Natural killer cell treated with Interleukin-12 subunit alpha and Interleukin-12 subunit beta and Interleukin-15 and Interleukin-18, amount 100 ng/mL, for 72 hours (primary cell): ENCODE measurements at places on chromosomes 4 and X.
A peak's percentile ranks its signal among the peaks of the same experiment; 100 is the strongest.

- no peak for DNase-seq
Measured at GRCh38 chr4:27861381-27861787, 1000.7 kb downstream of the STIM2 start.

- no peak for DNase-seq
Measured at GRCh38 chrX:5971300-5971699, 257.4 kb downstream of the NLGN4X start.

GRCh38 chr4:144649646-144650045 lies 3.7 kb downstream of the HHIP start:
- DNase-seq, result no peak

DNA sequence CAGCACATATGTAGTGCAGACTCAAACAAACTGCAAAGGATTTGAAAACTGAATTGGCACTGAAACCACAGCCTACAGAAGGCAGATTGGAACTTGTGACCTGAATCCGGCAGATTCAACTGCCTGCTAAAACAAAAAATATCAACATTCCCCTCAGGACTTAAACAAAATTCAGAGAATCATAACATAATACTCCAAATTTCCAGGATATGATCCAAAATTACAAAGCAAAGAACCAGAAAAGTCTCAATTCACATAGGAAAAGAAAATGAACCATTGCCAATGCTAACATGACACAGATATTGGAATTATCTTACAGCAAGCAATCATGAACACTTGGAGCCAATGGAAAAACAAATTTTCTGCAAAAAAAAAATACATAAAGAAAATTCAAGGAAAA lies 250.4 kb downstream of the PRDM5 start:
- no peak for DNase-seq

- DNase-seq, result no peak
Measured at GRCh38 chr4:172573899-172574298, 594.7 kb upstream of the GALNT7 start.

GRCh38 chr4:48639807-48640206 lies 140.3 kb downstream of the FRYL start:
- DNase-seq, result no peak

DNA sequence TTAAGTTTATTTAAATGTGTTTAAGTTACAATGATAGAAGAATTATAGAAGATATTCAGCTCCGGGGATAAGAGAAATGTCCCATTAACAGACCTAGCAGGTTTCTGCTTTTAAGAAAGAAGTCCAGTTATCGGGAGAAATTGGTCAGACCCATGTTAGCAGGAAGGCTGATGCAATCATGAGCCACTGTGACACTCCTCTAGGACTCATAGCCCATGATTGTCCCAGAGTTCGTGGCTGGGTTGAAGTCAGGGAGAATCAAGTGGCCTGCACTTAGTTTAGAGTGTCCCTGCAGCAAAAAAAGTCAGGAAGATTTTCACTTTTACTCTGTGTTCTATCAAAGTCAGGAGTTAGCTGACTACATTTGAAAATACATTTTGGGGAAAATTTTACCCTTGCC lies 72.0 kb downstream of the TMEM144 start:
- DNase-seq, result no peak

DNA sequence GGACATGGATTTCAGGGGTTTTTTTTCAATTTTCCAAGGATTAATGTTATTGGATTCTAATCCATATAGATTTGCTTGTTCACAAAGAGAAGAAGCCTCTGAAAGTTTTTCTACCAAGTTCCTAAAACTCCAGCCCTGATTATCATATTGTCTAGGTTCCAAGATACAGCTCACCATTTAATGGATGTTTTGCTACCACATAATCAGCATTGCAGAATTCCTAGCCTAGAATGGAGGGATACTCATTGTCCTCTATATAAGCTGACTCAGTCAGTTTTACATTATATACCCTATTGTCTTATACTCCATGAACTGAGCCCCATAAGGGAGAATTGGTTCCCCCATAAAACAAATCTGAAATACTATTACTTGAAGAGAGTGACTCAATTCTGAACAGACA lies 664.7 kb upstream of the FAM241A start:
- DNase-seq, result no peak

- DNase-seq, result no peak
Measured at GRCh38 chr4:22391551-22391950, 124.3 kb downstream of the ADGRA3 start.

DNA sequence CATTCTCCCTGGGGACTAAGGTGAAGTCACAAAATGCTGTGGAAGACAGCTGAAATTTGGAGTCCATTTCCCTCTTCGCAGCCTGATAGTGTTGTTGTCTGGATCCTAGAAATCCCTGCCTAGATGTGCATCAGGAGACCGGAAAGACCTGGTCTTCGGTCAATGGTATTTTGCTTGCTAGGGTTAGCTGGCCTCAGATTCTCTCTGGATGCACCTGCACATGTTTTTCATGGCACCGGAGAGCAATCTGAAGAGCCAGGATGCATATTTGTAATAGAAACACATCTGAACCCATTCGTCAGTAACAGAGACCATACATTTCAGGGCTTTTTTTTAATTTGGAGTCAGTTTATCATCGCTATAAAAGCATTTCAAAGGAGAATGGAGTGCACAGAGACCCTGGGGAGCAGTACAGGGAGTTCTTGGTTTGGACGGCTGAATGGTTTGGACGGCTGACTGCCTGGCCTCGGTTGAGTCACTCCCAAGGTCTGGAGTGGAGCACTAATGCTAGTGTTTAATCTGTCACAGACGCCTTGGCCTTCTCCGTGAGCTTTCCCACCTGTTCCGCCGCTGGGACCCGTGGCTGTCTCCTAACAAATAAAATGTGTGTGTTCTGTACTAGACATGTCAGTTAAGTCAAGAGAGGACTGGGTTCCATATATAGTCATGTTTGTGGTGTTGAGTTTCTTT lies 7.5 kb upstream of the PDLIM3 start:
- DNase-seq, result no peak

- DNase-seq, result no peak
Measured at GRCh38 chr4:188245651-188246050, 106.4 kb downstream of the TRIML1 start.

GRCh38 chr4:74619931-74620702 lies 174.2 kb downstream of the BTC start:
- no peak for DNase-seq

GRCh38 chr4:185700630-185701029 lies 111.4 kb downstream of the SORBS2 start:
- DNase-seq, result no peak

DNA sequence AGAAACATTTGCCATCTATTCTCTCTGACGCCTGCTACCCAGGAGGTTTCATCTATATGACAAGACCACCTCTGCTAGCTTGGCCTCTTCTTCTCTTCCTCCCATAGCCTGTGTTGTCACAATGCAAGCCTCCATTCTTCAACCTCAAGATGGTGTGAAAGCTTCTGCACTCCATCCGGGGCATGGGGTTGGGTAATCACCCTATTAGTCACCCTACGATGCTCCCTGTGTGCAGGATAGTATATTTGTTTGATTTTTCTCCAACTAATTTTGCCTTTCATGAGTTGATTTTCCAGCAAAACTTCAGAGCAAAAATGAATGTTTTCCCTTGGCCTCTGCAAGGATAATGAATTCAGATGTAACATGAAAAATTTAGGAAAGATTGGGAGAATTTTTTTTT lies 128.0 kb upstream of the STS start:
- DNase-seq, result no peak

DNA sequence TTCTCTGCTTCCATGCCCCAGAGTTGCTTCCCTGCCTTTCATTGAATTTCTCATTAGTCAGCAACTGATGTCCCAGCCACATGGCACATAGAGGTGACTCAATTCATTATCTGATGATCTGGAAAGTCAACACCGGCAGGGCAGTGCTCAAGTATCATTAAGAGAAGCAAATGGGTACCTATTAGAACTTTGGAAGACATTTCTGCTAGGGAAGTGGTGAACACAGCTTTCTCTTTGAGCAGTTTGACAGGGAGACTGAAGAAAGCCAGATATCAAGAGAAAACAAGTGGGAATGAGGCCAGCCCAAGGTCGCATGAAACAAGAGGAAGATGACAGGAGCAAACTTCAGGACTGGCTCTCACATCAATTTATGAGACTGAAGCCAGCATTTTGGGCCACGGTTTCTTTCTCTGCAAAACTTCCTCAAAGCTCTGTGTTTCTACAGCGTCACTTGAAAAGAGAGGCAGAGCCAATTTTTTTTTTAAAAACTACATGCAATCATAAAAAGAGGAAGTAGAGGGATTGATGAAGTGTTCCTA lies 108.3 kb upstream of the RPS6KA3 start:
- no peak for DNase-seq

DNA sequence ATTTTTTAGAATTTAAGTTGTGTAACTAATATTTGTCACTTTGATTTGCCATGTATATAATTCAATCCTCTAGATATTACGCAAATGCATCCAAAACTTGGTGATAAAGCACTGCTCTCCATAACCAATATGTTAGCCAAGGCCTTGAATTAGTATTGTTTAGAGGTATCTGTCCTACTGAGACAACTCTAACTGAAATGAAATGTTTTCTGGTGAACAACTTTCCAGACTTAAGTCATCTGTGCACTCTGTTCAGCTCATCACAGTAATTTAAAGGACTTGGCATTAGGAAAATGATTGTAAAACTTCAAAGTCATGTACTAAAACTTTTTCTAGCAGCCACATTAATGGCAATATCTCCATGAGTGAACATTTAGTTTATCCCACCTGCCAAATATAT lies 73.1 kb downstream of the HPGD start:
- DNase-seq, result no peak

DNA sequence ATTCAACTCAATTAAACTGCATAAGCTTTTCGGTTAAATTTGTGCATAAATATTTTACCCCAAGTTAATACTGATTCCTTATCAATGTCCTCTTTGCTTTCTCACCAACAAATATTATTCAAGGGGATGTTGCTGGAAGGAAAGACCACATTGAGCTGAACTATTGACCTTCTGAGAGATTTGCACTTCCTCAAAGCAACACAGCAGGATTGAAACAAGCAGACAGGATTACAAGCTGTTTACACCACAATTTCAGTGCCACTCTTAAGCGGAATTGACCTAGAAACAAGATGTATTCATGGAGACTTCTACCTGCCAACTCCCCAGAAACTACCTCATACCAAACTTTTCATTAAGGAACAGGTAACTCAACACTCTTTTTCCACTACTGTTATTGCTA lies 96.5 kb upstream of the DUSP21 start:
- no peak for DNase-seq

GRCh38 chr4:169133932-169134331 lies 123.9 kb upstream of the CBR4 start:
- no peak for DNase-seq

GRCh38 chrX:83077606-83078005 lies 430.5 kb upstream of the POU3F4 start:
- no peak for DNase-seq

- no peak for DNase-seq
Measured at GRCh38 chr4:139144911-139145551, 32.0 kb downstream of the ELF2 start.

DNA sequence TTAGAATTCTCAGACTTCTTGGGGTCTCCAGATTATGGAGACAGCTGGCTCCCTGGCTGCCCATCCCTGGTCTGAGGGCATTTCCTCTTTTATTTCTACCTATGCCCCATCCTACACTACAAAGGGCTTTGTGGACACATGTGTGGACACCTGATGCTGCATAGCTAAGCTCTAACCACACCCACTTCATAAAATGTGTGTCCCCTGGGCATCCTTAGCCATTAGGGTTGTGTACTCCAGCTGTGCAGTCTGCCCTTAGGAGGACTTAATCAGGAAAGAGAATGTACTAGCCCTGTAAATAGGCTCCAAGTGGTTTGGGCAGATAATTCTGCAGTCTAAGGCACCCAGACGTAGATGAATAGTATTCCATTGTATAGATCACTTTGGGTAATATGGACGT lies 47.0 kb downstream of the COQ2 start:
- DNase-seq, result no peak

GRCh38 chr4:95129821-95130311 lies 372.1 kb downstream of the BMPR1B start:
- no peak for DNase-seq

GRCh38 chr4:184389978-184390900 lies 84.1 kb downstream of the IRF2 start:
- no peak for DNase-seq

DNA sequence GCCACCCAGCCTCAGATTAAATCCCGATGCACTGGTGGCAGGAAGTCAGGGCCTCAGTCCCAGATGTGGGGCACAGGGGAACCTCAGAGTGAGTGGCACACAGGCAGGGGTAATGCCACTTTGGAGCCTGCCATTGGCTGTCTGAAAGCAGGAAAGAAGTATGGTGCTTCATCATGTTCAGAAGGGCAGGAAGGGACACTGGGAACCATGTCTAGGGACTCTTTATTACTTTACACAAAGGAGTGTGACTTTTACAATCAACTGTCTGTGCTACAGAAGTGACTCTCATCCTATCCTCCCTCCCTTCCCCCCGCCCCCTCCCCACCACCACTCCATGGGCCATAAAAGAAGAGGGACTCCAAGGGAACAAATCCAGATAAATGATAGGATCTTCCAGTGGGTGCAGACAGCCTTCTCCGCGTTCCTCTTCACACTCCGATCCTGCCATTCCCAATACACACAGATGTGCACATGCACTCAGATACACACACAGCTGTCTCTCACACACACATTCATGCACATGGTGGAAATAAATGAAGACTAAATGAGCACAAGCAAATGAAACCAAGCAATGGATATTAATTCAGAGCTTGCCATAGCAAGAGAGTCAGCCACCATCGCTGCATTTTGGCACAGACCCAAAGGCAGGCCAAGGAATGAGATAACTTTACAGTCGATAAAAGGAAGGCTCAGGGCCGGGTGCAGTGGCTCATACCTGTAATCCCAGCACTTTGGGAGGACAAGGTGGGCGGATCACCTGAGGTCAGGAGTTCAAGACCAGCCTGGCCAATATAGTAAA lies 2.5 kb upstream of the TMEM154 start:
- DNase-seq, result no peak

GRCh38 chr4:85824166-85824945 lies 349.4 kb downstream of the ARHGAP24 start:
- no peak for DNase-seq

GRCh38 chrX:47232803-47233332 lies at the start of gene USP11:
USP11 (plus strand) TSS chrX:47233009; CDS start chrX:47233044, 35 bp downstream.
- no peak for DNase-seq

DNA sequence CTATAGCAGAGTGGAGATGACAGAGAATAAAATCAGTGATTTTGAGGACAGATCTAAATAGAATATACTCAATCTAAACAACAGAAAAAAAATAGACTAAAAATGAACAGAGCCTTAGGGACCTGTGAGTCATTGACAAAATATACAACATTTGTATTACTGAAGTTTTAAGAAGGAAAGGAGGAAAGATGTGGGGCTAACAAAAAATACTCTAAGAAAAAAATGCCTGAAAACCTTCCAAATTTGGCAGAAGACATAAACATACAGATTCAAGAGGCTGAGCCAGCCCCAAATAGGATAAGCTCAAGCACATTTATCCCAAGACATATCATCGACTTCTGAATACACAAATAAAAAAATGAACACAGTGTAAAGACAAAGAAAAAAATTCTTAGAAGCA lies 123.6 kb upstream of the INTU start:
- DNase-seq, result no peak

- peak; percentile 61 for DNase-seq
Measured at GRCh38 chr4:150078041-150078578, at the start of gene DCLK2. DCLK2 (plus strand) TSS chr4:150078445; CDS start chr4:150079028, 583 bp downstream.

GRCh38 chr4:81808011-81808672 lies 336.4 kb upstream of the RASGEF1B start:
- no peak for DNase-seq

GRCh38 chrX:140526171-140526570 lies 21.3 kb upstream of the SOX3 start:
- DNase-seq, result no peak

GRCh38 chrX:80223982-80224579 lies 196.2 kb upstream of the TENT5D start:
- DNase-seq, result no peak

GRCh38 chr4:158080354-158080753 lies 92.5 kb downstream of the GASK1B start:
- no peak for DNase-seq
